ENCODE measurements at places on chromosomes 3 and 15.
A peak's percentile ranks its signal among the peaks of the same experiment; 100 is the strongest.

DNA sequence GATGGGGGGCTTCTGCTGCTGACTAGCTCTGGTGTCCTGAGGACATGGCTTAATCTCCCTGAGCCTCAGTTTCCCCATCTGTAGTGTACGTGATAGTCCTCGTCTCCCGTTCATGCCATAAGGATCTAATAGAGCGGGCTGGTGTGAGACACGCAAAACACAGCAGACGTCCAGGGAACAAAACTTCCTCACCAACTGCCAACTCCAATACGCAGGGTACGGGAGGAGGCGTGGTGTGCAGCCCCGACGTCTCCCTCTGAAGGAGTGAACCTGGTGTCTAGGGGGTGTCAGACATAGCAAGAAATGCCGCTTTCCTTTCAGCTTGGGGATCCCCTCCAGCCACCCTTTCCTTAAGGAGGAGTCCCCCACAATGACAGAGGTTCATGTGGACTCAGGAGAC lies 55.0 kb downstream of the SMAD6 start:
- DNase-seq, result no peak

DNA sequence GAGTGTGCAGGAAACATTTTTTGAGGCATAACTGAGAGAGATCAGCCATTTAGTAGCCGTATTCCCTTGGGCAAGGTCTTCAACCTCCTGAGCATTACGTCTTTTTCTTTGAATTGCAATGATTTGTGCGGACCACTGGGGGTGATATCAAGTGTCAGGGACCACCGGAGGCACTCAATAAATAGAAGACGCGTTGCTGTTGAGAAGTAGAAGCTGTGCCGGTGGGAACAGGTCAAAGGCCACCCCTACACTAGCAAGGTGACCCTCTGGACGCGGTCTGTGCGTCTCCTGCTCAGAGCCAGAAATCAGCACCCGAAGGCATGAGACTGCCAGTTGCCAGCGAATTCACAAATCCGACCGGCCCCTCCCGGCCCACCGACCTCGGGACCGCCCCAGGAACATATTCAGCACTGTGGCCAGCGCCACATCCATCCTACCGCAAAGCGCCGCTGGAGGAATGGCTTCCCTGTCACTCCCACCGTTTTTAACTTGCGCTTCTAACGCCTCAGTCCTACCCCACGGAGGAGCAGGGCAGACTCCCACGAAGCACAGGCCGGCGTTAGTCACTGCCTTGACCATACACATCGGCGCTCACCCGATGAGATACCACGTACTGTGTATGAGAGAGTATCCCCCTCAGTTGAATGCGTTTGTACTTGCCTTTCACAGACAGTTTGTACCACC lies 1.4 kb upstream of the GHSR start:
- DNase-seq, result peak; percentile 58

DNA sequence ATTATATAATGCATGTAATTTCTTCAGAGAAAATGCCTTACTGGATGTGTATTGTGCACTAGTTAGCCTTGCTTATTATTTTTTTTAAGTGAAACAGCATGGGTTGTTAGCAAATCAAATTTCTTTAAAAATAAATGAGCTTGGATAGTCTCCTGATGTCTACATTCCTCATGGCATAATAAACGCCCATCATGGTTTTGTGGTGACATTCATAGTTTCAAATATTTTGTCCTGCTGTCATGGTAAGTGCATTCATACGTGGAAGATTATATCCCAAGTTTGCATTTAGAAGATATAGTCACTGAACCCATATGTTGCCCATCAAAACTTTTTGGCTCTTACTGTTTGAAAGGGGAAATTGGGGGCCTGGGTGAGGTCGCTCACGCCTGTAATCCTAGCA lies 130.7 kb downstream of the ALCAM start:
- DNase-seq, result no peak

DNA sequence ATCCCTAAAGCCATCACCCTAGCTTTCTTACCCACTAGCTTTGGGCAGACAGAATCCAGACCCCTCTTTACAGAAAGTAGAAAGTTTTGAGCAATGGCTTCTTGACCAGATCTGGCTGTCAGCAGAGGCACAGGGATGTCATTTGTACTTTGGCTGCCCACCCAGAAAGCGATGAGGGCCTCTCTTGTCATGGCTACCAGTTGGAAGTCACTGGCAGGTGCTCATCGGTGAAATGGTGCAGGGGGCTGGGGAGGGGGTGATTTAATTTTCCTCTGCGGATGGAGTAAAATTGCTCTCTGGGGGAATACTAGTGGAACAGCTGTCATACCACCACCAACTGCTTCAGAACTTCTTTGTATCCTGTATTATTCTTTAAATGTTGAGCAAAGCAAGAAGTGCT lies 393.7 kb downstream of the LSAMP start:
- no peak for DNase-seq

DNA sequence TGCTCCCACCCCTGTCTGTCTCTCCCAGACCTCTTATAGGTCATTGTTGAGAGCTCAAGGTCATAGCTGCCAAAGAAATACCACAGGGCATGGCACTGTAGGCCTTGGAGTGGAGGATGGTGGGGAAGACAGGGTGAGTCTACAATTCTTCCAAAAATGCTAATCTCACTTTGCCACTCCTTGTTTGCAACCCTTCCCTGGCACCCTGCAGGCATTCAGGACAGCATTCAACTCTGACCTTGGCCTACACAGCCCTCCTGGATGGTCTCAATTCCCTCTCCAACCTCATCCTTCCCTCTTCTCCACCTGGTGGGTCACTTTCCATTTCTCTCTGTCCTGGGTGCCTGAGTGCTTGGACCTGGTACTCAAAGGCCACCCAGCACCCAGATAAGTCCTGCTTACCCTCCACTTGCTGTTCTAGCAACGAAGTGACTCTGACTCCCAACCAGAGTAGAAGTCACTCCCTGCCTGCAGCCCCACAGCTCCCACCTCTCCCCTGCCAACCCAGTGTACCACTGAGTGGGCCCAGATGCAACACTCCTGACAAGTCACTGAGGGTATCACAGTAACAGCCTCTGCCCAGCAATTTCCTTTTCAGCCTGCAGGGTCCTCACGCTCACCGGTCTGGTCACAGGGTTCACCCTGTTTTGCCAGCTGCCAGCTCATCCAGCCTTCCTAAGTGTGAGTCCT lies 36.6 kb downstream of the AMOTL2 start:
- no peak for DNase-seq

- no peak for DNase-seq
These were observed 93.3 kb upstream of the TRIM42 start for GRCh38 chr3:140584549-140584948.

DNA sequence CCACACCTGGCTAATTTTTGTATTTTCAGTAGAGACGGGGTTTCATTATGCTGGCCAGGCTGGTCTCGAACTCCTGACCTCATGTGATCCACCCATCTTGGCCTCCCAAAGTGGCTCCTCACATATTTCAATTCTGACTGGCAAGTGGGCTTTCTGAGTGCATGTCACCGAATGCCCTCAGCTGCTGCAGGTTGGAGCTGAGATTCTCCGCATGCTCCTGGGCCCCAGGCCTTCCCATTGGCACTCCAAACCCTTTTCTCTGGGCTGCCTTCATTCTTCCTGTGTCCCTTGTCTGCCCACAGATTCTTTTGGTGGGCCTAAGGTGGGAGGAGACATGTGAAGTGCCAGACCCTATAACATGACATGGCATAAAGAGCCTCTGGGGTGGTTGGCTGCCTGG lies 67.3 kb downstream of the SYNM start:
- no peak for DNase-seq

DNA sequence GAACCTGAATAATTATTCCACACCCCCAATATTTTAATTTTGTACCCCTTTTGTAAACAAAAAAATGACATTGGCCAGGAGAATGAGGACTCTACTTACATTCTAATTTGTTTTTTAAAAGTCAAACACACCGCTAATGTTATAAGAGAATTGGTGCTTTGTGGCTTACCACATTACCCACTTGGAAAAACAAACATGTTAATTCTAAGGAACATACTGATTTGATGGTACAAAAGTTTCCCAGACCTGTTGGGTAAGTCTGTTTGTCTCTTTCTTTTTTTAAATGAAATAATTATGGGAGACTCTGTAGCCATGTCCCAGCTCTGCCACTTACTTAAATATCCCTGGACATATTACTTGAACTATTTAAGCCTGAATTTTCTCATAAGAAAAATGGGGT lies 352.5 kb upstream of the C2CD4B start:
- no peak for DNase-seq

DNA sequence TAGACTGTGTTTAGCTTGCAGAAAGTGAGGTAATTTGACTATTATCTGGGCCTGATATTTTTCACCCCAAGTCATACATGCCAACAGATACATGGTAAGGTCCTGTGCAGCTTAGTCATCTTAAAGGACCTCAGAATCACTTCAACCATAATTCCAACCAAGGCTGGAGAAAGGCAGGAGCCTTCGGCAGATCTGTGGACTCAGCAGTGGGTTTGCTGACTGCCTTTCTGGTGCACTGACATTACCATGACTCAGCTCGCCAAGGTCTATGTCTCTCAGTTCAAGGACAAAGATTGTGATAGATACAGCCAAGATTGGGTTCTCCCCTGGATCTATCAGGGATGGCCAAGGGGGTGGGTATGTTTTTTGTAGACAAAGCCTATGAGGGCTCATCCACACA lies 32.7 kb downstream of the LYZL4 start:
- no peak for DNase-seq

- DNase-seq, result no peak
These were observed 16.4 kb downstream of the GYG1 start for GRCh38 chr3:149007567-149008257.

DNA sequence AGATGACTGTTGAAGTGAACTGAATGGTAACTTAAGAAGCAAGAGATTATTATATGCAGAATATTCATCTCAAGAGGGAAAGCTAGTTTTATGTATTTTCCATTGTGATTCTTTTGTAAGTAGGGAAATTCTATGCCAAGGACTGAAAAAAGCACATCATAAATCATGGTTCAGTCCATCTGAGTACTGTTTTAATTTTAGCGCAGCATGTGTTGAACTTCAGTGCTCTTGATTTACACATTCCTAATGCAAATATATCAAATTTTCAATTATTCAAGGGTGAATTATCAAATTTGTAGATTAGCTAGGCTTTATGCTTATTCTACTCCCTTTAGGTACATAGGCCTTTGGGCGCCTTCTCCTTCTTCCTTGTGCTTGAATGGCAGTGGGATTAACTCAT lies 50.3 kb upstream of the TCF12 start:
- no peak for DNase-seq

GRCh38 chr3:98018301-98018700 lies 16.8 kb downstream of the GABRR3 start:
- no peak for DNase-seq

DNA sequence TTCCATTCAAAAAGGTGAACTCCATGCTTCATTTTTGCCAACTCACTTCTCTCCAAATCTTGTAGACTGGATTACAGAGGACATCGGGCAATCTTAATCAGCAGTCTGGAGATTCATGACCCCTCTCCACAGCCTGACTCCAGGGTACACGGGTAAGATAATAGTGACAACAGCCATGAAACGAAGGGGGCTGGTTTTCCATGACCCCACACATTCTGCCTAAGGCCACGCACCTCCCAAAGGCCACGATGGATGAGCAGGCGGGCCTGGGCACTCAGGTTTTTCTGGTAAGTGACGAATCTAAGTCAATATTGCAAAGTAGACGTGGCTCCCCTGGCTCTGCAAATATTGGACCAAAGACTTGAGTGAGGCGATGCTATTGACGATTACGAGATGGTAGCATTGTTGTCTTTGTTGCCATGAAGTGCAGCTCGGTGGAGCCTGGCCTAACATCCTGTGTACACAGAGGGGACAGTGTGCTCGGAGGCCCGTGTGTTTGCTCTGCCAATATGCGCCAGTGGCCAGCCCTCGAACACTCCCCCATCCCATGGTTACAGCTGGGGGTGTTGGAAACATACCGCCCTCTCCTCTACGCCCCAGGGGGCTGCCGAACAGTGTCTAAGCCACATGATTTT lies 119.1 kb downstream of the OPA1 start:
- no peak for DNase-seq

DNA sequence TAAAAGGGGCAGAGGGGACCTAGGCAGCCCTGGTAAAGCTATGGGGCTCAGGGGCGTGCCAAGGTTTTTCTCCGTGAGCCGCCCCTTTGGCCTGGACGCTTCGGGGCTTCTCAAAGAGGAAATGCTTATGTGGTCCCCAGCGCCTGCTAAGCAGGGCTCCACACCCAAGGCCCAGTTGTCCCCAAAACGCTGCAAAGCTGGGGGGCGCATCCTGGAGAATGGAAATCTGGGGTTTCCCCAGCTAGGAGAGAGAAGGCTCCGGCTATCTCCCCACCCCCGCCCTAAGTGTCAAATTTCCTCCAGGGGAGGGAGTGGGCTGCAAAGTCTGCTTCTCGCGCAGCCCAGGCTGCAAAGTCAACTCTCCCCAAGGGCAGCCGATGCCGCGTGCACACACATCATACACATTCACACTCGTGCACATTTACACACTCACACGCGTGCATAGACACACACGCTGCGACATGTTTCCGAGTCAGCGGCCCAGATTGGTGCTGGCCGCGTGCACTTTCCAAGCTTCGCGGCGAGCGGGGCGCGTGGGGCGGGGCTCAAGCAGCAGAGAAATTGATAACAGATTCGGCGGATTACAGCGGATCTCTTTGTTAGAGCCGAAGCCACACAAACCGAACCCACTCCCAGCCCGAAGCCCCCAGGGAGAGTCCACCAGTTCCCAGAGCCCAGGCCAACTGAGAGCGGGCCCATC lies 4.5 kb downstream of the WNT5A start:
- peak; percentile 33 for DNase-seq

- no peak for DNase-seq
These were observed 68.5 kb upstream of the SGO1 start for GRCh38 chr3:20254268-20255117.

GRCh38 chr3:5026046-5026362 lies 46.8 kb downstream of the BHLHE40 start:
- no peak for DNase-seq

DNA sequence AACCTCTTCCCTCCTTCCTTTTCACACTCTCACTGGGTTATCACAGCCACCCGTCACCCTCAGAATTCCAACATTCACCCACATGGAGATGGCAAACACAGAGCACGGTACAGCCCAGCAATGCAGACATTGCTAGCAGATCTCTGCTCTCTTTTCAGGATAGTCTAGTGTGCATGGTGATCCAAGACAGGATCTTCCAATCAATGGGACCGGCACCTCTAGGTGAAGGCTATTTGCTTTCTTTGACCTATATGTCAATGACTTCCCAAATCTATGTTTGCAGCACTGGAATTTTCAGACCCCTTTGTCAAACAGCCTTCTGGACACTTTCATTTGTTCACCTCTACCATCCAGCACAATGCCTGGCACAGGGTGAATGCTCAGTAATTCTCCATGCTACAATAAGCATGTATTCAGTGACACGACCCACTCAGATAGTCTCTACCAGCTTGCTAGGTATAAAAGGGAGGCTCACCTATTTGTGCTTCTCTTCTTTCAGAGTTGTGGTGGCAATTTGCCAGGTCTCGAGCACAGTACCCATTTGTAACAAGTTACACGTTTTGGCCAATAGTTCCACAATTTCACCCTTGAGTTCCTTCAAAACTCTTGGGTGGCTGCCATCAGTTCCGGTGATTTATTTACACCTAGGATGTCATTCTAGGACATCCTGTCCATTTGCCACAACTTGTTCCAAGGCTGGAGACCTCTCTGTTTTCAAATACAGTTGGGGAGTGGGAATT lies 279.1 kb upstream of the ICE2 start:
- DNase-seq, result no peak

- no peak for DNase-seq
These were observed 18.9 kb downstream of the SV2B start for GRCh38 chr15:91118817-91119590.

GRCh38 chr3:172138792-172139507 lies 99.6 kb downstream of the FNDC3B start:
- DNase-seq, result peak; percentile 24

GRCh38 chr3:58329922-58330413 lies 2.7 kb upstream of the PXK start:
- no peak for DNase-seq

All from neural crest cell (in vitro differentiated cells).